ENCODE measurements at places on chromosomes 11 and 22.

- peak; percentile 63 for DNase-seq
Measured at GRCh38 chr11:65429068-65429681, 6.6 kb downstream of the NEAT1 start.

- DNase-seq: no peak
Measured at GRCh38 chr22:38925571-38926041, 31.8 kb upstream of the APOBEC3A start.

GRCh38 chr22:45550416-45550815, 47.7 kb downstream of the FBLN1 start:
- DNase-seq: no peak

GRCh38 chr11:70595452-70595851, 197.1 kb downstream of the CTTN start:
- no peak for DNase-seq

- DNase-seq: no peak
Measured at GRCh38 chr11:80103142-80103859, 662.5 kb upstream of the TENM4 start.

DNA sequence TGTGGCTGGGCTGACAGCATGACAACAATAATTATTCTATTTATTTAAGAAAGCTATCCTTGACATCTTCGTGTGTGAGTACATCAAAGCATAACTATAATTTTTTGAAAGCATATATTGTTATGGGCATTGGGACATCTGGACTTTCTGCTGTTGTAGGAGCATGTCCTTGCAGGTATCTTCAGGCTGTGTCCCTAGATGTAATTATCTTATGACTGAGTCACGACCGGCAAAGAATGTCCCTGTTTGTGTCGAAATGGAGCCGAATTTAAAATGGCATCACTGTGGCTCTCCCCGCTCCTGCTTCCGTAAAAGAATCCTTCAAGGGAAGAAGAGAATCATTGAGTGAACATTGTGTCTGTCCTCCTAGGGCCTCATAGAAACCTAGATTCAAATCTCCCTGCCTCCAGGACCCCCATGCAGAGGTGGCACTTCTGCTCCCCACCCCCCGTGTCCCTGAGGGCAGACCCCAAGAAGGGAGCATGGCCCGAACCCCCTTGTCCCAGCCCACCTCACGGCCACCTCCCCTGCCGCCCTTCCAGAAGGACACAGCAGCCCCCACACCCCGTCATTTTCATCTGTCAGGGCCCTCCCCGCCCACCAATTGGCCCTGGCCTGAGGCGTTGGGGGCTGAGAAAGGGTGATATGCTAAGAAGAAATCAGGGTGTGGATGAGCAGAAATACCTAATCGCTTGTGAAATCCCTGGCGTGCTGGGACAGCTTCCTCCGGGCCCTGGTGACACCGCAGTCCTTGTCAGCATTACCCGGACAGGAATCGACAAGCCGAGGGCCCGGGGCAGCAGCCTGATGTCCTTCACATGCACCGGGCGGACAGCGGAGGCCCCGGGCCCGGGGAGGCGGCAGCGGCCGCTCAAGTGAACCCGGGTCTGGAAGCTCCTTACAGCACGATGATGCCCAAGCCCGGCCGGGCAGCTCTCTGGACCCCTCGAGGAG, 48.6 kb upstream of the SLC22A12 start:
- no peak for DNase-seq

DNA sequence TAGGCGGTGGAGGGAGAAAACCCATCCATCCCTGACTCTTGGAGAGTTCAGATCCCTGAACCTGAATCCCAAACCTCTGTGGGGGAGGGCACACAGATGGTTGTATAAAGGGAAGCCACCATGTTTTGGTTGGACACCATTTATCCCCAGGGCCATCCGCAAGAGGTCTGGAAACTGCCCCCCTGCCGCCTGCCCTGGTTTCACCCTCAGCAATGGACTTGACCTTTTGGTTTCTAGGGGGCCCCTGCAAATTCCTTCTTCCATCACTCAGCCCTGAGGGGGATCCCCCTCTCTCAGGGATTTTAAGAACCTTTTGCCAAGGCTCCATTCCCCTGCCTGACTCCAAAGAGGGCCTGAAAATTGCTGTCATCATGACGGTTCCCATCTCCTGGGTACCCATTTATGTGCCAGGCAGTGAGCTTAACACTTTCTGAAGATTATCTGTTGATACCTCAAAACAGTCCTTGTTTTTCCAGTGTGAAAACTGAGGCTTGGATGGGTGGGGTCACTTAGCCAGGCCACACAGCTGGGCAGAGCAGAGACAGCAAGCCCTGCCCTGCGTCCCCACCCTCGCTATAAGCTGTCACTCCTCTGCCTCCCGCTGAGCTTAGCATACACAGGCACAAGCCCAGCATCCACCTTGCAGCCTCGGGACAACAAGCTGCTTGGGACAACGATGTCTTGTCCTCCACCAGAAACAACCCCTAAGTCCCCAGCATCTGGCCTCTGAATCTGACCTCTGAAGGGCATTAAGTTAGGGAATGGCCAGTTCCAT, 33.2 kb upstream of the CRYBB3 start:
- no peak for DNase-seq

DNA sequence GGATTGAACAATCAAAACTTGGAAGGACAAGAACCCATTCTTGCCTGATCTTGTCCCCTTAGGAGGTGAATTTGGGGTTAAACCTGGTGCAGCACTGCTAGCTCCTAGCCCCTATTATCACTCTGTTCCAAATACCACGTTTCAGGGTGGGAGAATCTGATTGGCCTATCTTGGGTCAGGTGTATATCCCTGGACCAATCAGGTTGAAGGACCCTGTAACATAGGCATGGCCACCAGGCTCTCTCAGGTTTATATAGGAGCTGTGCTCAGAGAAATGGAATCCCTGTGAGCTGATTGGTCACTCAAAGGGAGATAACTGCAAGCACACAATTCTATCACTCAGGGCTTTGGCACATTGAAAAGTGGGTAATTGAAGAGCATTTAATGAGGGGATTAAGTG, 26.6 kb upstream of the AMPD3 start:
- no peak for DNase-seq

GRCh38 chr11:8832571-8833260, 78.3 kb upstream of the AKIP1 start:
- DNase-seq: no peak

DNA sequence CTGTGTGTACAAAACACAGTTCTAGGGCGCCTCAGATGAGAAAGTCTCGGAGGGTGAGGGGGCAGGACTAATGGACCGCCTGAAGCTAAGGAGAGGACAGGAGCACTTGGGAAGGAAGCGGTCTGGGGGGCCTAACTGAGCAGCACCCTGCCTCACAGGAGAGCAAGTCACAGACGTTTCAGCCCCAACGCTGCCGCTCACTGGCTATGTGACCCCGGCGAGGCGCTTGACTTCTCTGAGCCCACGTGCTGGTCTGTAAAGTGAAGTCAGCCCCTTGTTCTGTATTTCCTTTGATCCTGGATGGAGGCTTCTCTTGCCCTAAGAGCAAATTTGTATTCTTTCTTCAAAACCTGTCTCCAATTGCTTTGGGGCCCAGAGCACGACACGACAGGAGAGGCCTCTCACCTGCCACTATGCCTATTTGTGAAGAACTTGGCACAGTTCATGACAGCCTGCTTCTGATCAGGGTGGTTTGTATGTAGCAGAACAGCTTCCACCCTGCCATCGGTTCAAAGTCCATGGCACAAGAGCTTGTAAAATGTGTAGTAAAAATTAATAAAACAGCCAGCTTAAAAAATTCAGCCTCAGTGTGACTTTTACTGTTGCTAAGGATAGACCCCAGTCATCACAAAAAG, 59.1 kb downstream of the WNT11 start:
- no peak for DNase-seq

GRCh38 chr11:1959786-1960185, 12.7 kb downstream of the MRPL23 start:
- peak; percentile 45 for DNase-seq

DNA sequence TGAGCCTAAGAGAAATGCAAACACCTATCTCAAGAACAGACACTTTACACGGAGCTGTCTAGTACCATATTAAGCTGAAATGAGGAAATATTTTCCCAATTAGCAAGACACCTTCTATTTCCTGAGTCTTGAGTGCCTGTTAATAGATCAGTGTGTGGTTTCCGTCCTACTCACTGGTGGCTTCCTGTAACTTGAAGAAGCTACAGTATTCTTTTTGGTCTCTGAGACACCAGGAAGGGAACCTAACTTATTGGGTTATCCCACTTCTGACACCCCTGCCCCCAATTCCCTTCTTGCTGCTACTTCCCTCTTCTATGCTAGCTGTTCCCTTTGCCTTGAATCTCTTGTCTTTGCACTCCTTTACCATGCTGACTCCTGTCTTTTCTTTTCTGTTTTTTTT, 92.7 kb downstream of the FDX1 start:
- DNase-seq: no peak

DNA sequence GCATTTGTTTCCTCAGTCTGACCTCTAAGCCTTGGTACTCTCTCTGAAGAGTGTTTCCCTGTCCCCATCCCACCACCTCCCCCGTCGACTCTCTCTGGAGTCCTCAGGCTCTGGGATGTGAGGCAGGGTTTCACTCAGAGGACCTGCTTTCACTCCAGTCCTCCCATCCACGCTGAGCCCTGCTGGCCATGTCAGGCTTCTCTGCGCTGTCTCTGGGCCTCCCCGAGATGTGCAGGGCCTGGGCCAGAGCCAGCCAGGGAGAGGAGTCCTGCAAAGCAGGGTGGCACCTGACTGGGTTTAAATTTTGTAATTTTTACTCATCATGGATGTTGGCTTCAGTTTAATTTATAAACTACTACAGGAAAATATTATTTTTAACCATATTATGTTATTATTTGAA, 3.3 kb downstream of the SCGB2A2 start:
- no peak for DNase-seq

DNA sequence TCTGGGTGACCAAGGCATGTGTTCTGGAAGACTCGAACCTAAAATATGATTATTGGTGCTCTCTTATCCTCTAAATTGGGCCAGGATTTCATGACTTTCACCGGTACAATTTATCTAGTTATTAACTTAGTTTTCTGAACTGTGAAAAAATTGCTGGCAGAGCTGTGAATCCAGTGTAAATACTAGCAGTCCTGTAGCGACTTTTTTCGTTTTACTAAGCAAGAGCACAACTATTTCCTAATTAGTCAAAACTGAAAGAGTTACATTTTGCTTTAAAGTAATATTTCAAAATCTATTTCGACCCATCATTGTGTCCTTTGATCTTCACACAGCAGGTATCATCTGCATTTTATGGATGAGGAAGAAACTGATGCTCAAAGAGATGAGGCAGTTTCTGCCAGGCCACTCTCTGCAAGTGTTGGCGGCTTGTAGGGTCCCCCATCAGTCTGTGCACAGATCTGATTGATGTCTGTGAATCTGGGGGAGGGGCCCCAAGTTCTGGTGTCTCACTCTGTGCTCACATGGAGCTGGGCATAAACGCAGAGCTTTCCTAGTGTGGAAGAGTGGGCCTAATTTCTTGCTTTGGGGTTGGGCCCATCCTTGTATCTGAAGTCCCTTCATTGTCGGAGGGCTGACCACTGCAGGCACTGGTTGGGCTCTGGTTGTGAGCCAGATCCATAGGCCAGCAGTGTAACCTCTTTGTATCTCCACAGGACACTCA, 1.4 kb upstream of the TRMT2A start:
- no peak for DNase-seq

- no peak for DNase-seq
Measured at GRCh38 chr11:119839476-119840133, 110.6 kb upstream of the NECTIN1 start.

DNA sequence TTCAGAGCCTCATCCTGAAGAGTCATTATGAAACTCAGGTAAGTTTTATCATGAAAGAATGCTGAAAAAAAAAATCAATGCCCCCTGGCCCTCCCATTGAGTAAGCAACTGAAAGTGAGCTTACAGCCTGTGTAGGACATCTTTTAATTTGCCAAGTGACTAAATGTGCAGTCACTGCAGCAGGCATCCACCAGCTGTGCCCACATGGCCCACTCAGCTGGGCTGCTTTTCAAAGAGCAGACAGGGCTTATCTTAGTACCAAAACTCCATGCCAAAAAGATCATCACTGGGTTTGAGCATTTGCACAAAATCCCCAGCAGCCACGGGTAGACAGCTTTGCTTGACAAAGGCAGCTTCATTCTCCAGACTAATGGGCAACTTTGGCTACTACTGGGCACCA, 709.7 kb downstream of the NTM start:
- DNase-seq: no peak

DNA sequence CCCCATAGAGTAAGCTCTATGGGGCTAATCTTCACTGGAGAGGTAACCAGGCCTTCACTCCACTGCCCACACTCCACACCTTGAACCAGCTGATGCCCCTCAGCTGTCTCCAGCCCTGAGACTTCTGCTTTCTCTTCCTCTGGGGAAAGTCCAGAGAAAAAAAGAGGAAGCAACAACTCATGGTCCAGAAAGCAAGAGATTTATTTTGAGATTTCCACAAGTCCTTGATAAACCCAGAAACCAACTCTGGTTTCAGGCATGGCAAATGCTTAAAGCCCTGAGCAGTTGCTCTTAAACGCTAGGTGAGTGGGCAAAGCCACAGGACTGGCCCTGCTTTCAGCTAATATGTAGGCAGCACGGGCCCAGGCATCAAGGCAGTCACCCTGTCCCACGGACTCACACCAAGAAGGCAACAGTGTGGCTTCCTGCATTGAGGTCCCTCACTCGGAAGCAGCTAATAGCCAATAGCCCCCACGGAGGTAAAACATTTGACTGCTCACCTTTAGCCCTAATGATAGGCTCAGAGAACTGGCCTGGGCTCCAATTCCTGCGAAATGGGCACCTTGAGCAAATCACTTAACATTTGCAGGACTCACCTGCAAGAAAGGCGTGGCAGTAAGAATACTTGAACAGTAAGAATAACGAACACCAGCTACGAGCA, 4.3 kb downstream of the CYB561A3 start:
- DNase-seq: no peak

GRCh38 chr11:69863544-69864200, 44.5 kb upstream of the FGF3 start:
- DNase-seq: peak; percentile 50

DNA sequence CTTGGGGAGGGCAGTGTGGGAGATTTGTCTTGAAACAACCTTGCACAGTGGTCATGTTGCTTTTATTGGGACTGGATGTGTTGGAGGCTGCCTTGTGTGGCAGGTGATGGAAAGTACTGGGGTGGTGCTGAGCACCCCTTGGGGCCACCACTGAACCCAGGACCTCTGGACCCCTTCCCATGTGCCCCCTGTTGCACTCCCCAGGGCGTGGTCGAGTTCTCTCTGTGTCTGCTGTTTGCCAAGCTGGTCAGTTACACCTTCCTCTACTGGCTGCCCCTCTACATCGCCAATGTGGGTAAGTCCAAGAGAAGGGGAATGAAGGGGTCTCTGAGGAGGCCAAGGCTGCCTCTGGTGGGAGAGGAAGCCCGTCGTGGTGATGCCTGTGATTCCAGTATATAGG, 18.9 kb downstream of the SLC37A2 start:
- DNase-seq: no peak

- peak; percentile 62 for DNase-seq
Measured at GRCh38 chr11:69121021-69121420, 34.7 kb upstream of the SMIM38 start.
